Natural killer cell treated with Interleukin-12 subunit alpha and Interleukin-12 subunit beta and Interleukin-15 and Interleukin-18, amount 100 ng/mL, for 72 hours (primary cell): ENCODE measurements at places on chromosomes 11 and 22. TPM values are rescaled to one million over a fixed set of nuclear protein-coding genes. Genes with fewer than 3 reads are reported as not detected.

DNA sequence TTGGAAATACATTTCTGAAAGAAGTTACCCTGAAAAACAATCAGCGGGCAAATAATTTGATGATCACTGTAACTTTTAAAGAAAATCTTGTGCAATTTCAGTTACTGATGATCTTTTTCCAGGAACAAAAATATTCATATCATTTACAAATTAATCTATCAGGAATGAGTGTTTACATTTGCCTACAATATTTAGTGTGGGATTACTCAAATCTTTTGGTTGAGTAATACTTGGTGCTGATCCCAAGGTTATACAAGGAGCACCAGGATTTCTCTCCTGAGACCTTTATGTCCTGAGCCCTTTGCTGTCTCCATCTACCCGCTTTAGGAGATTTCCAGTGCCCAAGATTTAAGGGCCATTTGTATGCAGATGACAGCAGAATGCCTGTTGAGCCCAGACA is 116.1 kb downstream of the ATXN10 start:
- DNase-seq = no peak
- H3K4me3 ChIP-seq = no peak overlapping the region
- H3K36me3 ChIP-seq = no peaks in the 10 kb centered on the region
- H3K27ac ChIP-seq = no peak overlapping the region

DNA sequence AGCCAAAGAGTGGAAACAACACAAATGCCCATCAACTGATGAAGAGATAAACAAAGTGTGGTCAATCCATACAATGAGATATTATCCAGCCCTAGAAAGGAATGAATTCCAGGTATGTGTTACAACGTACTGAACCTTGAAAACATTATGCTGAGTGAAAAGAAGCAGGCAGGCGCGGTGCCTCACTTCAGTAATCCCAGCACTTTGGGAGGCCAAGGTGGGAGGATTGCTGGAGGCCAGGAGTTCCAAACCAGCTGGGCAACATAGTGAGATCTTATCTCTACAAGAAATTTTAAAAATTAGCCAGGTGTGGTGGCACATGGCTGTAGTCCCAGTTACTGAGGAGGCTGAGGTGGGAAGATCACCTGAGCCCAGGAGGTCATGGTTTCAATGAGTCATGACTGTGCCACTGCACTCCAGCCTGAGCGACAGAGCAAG is 24.6 kb upstream of the TESMIN start:
- H3K4me1 ChIP-seq = no peaks in the 10 kb centered on the region
- H3K36me3 ChIP-seq = peaks cover 5% of the 10 kb centered on the region
- H3K4me3 ChIP-seq = no peak overlapping the region
- no peaks in the 10 kb centered on the region for H3K27me3 ChIP-seq
- no peak overlapping the region for H3K27ac ChIP-seq

DNA sequence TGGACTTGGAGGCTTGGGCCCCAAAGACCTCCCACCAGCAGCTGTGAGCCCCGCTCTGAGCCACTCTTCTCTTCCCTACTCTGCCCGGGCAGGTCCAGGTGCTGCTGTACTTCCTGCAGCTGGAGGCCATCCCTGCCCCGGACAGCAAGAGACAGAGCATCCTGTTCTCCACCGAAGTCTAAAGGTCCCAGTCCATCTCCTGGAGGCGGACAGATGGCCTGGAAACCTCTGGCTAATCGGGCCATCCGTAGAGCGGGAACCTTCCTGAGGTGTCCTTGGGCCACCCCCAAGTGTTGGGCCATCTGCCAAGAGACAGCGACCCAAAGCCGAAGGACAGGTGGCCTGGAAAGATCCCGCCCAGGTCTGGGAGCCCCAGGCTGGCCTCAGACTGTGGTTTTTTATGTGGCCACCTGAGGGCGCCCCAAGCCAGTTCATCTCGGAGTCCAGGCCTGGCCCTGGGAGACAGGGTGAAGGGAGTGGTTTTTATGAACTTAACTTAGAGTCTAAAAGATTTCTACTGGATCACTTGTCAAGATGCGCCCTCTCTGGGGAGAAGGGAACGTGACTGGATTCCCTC is 135.1 kb downstream of the BCR start:
- no peak overlapping the region for H3K4me3 ChIP-seq
- H3K4me1 ChIP-seq = no peaks in the 10 kb centered on the region
- no peak for DNase-seq
- H3K36me3 ChIP-seq = no peaks in the 10 kb centered on the region
- H3K27ac ChIP-seq = no peak overlapping the region
- H3K27me3 ChIP-seq = no peaks in the 10 kb centered on the region

GRCh38 chr11:35934981-35935380 is 8.9 kb upstream of the LDLRAD3 start:
- H3K36me3 ChIP-seq = no peaks in the 10 kb centered on the region
- H3K27ac ChIP-seq = no peak overlapping the region
- H3K4me1 ChIP-seq = no peaks in the 10 kb centered on the region
- DNase-seq = no peak
- no peak overlapping the region for H3K4me3 ChIP-seq
- peaks cover 37% of the 10 kb centered on the region for H3K27me3 ChIP-seq

GRCh38 chr11:67450796-67451657 is 1.5 kb downstream of the GPR152 start:
- no peak overlapping the region for H3K4me3 ChIP-seq
- H3K27ac ChIP-seq = no peak overlapping the region
- H3K36me3 ChIP-seq = no peaks in the 10 kb centered on the region
- no peaks in the 10 kb centered on the region for H3K27me3 ChIP-seq

Gene MFRP
- total RNA-seq = not detected

Gene RPS6KA4
- total RNA-seq = 29.5 TPM

Gene APOC3
- total RNA-seq = not detected

Gene DDI1
- total RNA-seq = not detected

Gene CRYAB
- not detected for total RNA-seq

Gene SCGB1C1
- not detected for total RNA-seq

Gene HSCB
- total RNA-seq = 22.1 TPM
